ENCODE measurements at places on chromosomes 4 and X.
A peak's percentile ranks its signal among the peaks of the same experiment; 100 is the strongest.

GRCh38 chrX:20221902-20222301, 44.8 kb downstream of the RPS6KA3 start:
- DNase-seq = no peak

- DNase-seq = no peak
Observed at GRCh38 chr4:21738821-21739220, 209.8 kb downstream of the KCNIP4 start.

- no peak for DNase-seq
Observed at GRCh38 chr4:7775396-7775795, 164.3 kb downstream of the AFAP1 start.

DNA sequence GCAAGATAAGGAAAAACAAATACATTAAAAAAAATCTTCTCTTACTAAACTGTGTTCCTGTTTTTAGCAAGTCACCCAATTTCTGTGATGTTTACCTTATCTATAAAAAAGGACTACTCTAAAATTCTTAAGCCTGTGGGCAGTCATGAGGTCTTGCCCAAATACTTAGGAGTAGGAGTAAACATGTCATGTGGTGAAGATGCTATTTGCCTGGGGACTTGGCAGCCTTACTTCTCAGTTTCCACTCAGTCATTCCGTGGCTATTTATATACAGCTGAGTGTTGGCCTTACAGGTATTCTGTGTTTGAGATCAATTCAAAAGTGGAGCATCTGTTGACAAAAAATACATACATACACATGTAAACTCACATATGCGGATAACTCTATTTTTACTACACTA, 89.9 kb upstream of the TLR2 start:
- no peak for DNase-seq

- DNase-seq = no peak
Observed at GRCh38 chrX:16997313-16997712, 50.9 kb downstream of the REPS2 start.

GRCh38 chr4:126742885-126743284, 889.9 kb upstream of the INTU start:
- DNase-seq = no peak

DNA sequence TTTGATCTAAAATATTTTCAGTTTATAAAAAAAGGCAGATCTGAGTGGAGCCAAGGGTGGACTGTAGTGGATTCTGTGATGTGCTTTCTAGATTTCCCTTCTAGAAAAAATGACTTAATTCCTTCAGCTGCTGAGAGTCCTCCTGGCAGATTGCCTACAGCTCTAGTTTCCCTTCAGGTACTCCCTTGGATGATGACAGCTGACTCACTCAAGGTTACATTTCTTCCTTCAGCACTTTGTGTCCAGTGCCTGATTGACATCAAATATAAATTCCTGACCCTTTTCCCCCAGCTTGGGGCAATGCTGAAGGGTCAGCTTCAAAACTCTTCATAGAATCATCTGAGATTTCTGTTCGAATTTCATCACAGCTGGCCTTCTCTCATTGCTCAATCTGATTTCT, 161.7 kb downstream of the EMCN start:
- DNase-seq = no peak

- DNase-seq = no peak
Observed at GRCh38 chrX:16469870-16470269, 180.1 kb upstream of the S100G start.

- DNase-seq = no peak
Observed at GRCh38 chr4:145101091-145101490, 3.0 kb downstream of the ABCE1 start.

GRCh38 chr4:187059895-187060294, 336.2 kb upstream of the FAT1 start:
- no peak for DNase-seq

DNA sequence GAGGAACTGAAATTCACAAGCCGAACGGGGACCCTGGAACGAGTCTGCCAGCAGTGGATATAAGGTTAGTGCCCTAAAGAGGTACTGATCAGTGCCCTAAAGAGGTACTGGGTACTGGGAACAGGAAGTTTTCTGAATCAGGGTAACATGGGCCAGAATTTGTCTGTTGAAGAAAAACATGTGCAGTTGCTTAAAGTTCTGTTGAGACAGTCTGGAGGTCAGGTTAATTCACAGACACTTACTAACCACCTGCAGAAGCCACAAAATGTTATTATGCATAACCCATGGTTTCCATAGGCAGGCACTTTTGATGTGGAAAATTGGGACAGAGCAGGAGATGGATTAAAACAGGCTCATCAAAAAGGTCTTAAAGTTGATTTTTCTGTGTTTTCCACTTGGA, 17.9 kb downstream of the SPIN2B start:
- DNase-seq = no peak

DNA sequence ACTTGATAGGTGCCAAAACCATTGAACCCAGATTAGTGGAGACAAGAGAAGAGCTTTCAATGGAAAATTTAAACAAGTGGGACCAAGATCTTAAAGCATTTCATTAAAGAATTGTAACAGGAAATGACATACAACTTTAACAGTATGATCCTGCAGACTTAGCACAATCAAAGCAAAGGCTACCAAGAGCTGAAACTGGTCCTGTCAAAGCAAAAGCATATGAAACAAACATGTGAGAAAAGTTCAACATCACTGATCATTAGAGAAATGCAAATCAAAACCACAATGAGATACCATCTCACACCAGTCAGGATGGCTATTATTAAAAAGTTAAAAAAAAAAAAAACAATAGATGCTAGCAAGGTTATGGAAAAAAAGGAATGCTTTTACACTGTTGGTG, 425.6 kb downstream of the IL1RAPL1 start:
- DNase-seq = no peak

- no peak for DNase-seq
Observed at GRCh38 chr4:106104276-106104675, 209.0 kb downstream of the NPNT start.

DNA sequence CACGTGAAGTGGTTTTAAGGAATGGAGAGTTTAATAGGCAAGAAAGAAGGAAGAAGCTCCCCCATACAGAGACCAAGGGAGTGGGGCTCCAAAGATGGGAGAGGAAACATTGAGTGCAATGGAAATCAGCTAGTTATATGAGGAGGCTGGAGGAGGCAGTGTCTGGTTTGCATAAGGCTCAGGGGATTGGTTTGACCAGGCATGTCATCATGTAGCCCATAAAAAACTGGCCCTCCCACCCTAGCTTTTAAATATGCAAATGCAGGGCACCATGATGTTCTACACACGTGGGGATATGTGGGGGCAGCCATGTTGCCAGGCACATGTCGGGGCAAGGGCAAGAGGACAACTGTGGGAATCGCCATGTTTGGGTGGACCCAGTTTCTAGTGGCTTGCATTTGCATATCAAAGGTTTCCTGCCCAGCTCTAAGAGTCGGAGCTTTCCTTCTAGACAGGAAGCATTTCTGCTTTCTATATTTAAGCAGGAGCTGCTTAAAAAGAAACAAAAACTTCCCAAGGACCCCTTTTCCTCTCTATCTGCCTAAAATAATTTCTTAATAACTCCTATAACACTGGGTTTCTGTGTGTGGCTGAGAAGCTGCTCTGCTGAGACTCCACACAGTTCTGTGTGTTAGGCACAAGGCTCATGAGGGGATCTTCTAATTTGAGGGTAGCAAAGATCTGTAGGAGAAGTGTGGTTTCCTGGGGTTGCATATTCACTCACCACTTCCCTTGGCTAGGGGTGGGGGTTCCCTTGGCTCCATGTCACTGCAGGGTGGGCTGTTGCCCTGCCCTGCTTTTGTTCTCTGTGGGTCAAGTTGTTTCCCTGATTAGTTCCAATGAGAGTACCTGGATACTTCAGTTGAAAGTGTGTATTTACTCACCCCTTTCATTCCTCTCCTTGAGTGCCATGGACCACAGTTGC, 113.5 kb downstream of the VSIG4 start:
- DNase-seq = peak; percentile 60

DNA sequence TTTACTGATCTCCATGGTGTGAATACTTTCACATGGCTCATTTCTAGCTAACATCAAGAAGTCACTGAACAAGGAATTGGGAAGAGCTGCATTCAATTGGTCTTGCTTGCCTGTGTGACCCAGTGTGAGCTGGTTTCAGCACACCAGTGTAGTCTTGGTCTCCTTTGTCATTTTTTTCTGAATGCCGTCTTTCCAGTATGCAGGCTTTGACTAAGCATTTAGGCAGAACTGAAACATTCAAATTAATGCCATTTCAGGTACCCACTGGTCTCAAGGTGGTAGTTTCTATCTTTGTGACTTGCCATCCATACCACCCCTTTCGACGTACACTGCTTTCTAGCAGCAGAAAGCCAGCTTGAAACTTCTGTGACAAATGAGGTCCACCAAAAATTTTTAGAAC, 550.5 kb upstream of the BOD1L1 start:
- DNase-seq = no peak

DNA sequence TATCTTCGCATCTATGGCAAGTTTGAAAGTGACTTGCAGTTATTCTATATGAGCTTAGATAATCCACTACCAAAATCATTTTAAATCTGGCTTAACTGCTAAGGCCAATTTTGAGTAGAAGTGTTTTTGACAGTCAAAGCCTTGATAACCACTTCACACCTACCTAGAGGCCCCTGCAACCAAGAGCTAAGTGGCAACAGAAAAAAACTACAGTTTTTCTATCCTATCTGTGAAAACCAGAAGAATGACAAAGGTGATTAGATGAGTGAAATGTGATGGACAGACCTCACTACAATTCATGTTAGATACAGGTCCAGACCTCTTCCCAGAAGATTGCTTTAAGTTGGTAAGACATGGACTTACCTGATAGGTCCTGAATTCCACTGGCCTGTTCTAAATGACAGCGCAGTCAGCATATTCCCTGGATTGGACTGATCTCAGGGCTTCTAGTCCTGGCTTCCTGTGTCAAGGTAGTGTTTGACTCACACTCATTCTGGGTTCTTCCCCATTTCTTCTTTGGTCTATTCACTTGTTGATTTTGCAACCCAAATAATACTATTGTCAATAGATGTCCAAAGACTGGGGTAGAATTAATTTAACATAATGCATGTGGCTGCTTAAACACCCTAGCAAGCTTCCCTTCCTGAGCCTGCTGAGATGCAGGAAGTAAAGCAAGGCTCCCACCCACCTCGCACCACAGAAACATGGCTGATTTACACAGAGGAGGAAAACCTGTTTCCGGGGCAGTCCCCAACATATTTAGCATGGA, 65.1 kb downstream of the PPP3CA start:
- DNase-seq = no peak

DNA sequence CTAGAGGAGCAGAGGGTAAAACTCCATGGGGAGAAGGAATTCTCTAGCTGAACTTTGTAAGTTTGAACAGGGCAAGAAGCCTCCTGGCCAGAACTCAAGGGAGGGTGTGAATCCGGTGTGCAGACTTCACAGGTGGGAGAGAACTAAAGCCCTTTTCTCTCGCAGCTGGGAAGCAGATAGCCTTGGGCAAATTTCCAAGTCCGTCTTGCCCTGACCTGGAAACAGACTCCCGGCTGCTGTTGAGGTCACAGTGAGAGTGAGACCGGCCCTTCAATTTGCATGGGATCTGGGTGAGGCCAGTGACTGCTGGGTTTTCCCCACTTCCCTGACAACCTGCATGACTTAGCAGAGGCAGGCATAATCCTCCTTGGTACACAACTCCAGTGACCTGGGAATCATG, 94.5 kb upstream of the ZNF827 start:
- no peak for DNase-seq

GRCh38 chr4:112813790-112814189, 176.8 kb downstream of the LARP7 start:
- DNase-seq = no peak

DNA sequence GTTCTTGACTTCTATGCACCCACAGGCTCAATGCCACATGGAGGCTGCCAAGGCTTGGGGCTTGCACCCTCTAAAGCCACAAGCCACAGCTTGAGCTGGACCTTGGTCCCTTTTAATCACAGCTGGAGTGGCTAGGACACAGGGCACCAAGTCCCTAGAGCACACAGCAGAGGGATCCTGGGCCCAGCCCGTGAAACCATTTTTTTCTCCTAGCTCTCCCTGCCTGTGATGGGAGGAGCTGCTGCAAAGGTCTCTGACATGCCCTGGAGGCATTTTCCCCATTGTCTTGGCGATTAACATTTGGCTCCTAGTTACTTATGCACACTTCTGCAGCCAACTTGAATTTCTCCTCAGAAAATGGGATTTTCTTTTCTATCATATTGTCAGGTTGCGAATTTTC, 410.9 kb downstream of the GRID2 start:
- no peak for DNase-seq

GRCh38 chrX:17369309-17369708, 5.7 kb upstream of the NHS start:
- no peak for DNase-seq

DNA sequence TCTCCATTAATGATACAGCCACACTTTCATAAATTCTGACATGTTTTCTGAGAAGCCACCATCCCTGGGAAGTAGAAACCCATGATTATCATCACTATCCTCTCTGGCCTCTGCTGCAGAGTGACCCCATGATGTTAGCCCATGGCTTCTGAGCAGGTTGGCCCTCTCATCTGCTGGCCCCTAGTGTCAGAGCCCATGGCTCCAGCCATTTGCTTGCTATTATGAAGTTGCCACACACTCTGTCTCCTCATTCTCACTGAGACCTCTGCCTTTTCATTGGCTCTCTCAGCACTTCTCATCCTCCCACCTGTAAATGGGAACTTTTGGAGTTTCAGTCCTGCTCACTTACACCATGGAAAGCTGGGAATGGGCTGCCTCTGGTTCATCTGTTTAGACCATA, 192.7 kb downstream of the GASK1B start:
- no peak for DNase-seq

- peak; percentile 46 for DNase-seq
Observed at GRCh38 chr4:14269824-14270223, 642.3 kb upstream of the BOD1L1 start.

GRCh38 chr4:74159143-74159709, 1.3 kb downstream of the MTHFD2L start:
- DNase-seq = no peak

DNA sequence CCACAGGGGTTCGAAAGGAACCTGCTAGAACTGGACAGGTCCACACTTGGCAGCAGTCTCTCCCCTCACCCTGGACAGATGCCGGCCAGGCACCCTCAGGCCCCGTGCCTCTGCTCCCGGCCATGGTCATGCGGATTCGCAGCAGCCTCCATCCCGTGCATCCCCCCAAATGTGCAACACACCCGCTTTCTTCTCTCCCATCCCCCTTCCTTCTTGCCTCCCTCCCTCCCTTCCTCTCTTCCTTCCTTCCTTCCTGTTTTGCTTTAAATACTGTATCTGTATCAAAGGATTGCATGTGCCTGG, 35.0 kb upstream of the HMX1 start:
- DNase-seq = peak; percentile 5

DNA sequence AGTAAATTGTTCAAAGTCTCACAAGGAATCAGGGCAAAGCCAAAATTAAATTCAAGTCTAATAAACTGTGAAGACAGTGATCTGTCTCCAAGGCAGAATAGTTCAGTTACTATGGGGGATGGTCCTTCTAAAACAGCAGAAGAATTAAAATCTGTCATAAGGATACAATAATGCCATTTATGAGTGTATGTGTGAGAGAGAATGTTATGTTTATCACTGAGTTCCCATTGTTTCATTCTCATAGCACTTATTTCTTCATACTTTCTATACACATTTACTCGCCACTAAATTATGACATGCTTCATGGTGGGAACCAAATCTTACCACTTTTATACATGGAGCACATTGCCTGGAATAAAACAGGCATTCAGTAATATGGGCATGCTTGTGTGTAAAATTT, 102.5 kb downstream of the AMMECR1 start:
- no peak for DNase-seq

GRCh38 chr4:25955705-25956104, 41.7 kb downstream of the SMIM20 start:
- no peak for DNase-seq

- DNase-seq = no peak
Observed at GRCh38 chr4:73335679-73336078, 68.4 kb upstream of the ALB start.

- DNase-seq = no peak
Observed at GRCh38 chr4:107376293-107376692, 340.2 kb upstream of the DKK2 start.
